Stimulated activated CD4-positive, alpha-beta T cell treated with anti-CD3 and anti-CD28 coated beads, Interleukin-2, amount 100 ng/mL, for 24 hours (primary cell): ENCODE measurements at places on chromosomes 1 and 21.

DNA sequence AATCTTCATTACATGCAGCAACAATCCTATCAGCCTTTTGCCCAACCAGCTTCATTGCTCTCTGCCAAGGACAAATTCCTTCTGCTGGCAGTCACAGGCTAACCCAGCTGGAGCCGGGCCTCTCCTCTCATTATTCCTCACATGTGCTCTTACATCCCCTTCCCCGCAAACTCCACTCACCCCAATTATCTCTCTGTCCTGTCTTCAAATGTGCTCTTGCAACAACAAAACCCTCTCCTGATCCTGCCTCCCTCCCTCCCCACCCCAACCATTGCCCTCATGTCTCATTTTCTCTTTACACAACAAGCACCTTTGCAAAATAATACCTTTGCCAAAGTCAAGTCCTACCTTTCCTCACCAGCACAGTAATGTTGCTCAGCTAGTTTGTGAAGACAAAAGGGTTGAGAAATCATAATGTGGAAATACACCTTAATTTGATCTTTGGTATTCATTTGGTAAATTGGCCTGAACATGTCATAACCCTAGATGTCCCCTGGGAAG is 36.0 kb upstream of the DHCR24 start:
- DNase-seq: no peak

DNA sequence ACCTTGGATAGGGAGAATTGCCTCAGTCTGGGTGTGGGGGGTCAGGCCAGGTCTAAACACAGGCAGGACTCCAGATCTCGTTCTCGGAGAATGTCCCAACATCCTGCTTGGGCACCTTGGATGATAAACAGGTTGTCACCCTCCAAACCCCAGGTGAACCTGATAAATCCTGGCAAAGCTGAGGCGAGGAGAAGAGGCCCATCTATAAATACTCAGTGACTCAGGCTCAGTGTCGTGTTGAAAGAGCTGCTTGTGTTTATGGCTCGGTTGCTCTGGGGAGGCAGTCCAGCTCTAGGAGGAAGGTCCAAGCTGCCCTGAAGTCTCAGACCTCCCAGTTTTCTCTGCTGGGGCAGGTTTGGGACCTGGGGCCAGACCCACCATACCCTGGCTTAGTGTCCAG is 15.8 kb upstream of the TRIM63 start:
- no peak for DNase-seq

DNA sequence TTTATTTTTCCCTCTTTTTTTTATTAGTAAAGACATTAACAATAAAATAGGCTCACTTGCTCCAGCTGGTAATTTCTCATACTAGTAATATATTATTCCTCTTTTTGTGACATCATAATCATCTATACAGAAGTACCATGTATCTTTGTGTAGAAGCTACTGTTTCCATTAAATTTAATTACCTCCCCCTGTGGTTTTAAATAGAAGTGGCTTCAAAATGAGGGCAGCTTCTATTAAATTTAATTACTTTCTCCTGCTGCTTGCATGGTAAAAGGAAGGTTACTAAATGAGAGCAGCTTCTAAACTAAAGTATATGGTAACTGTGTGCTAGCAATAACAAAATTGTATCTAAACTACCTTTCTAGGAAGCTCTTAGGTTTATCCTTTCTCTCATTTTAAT is 94.0 kb downstream of the DPYD start:
- no peak for DNase-seq

GRCh38 chr1:111968511-111968910 is 21.0 kb downstream of the KCND3 start:
- DNase-seq: no peak

DNA sequence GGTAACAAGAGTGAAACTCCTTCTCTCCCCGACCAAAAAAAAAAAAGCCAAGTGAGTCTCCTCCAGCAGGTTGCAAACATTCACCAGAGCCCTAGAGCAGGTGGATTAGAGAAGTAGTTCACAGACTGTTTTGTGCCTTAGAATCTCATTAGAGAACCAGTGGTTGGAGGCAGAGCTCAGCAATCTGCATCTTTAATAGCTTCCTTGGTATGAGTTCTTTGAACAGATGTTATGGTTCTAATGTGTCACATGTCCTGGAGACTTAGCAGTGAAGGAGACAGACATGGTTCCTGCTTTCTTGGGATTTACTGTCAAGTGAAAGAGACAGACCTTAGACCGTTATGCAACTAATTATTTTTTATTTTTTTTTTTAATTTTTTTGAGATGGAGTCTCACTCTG is 26.8 kb downstream of the SESN2 start:
- DNase-seq: no peak

- DNase-seq: no peak
These were observed 6.0 kb upstream of the SEC16B start for GRCh38 chr1:177975588-177976495.

- no peak for DNase-seq
These were observed 10.8 kb upstream of the TTLL10 start for GRCh38 chr1:1162597-1163537.

DNA sequence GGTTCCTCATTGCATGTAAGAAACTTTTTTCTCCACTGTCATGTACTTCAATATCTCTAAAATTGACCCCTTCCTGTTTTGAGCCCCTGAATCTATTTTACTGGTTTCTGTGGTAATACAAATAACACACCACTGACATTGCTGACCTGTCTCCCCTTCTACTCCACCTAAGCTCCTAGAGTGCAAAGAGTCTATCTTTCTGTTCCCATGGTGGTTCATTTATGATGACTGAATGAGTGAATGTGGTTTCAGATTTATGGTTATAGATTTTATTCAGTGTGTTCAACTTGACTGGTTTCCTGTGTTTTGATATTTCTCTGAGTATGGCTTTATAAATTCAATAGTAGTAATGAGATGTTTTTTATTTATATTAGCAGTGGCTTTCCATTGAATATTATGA is 127.7 kb downstream of the MAGI3 start:
- DNase-seq: no peak

- DNase-seq: no peak
These were observed 5.4 kb downstream of the PADI6 start for GRCh38 chr1:17377325-17377953.
